Progenitor cell of endocrine pancreas (in vitro differentiated cells): ENCODE measurements at places on chromosomes 7 and 10. TPM values are rescaled to one million over a fixed set of nuclear protein-coding genes. Genes with fewer than 3 reads are reported as not detected.

GRCh38 chr10:57262892-57263291, 901.8 kb upstream of the ZWINT start:
- no peak for DNase-seq

DNA sequence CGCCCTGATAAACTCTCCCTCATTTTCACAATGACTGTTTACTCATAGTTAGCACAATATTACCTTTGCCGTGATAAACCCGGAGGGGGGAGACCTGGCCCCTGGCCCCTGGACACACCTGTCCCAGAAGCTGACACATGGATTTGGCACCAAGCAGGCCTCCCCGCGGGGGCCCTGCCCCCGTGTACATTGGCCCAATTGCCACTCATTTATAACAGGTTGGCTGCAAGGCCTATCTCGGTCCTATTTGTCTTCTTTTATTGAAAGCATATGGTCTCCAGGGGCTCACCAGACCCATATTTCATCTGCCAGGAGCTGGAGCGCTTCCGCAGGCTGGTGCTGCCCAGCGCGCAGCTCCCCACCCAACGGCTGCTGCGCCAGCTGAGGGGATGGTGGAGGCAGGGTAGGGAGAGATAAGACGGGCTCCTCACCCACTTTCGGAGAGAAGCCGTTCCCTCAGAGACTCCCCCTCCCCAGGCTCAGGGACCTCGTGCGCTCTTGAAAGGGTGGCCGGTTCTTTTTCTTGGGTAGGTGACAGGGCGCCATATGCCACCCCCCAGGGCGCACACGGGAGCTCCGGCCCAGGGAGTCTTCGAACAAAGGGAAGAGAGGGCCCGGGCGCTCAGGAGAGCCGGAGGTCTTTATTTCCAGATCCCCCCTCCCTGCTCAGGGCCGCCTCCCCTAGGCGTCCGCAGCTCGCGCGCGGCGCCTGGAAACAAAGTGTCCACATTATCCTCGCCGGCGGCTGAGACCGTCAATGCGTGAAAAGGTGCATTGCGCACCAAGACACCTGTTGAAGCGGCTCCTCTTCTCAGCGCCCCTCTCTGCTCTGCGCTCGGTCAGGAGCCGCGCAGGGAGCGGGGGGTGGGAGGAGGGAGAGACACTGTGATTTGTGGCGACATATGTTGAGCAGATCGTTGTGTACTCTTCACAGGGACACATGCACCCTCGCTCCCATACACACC, 4.3 kb upstream of the NEUROG3 start:
- no peak for DNase-seq

DNA sequence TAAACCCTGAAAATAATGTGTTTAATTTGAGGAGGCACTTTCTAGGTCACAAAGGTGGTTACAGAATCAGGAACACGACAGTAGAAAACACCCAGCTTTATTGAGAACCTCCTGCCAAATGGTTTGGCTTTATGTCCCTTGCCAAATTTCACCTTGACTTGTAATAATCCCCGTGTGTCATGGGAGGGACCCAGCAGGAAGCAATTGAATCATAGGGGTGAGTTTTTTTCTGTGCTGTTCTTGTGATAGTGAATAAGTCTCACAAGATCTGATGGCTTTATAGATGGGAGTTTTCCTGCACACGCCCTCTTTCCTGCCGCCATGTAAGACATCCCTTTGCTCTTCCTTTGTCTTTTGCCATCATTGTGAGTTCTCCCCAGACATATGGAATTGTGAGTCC, 193.8 kb upstream of the KLF6 start:
- DNase-seq: no peak

The GSTO2 gene
- total RNA-seq: 9.6 and 9.8 TPM in 2 replicates

The SKIDA1 gene
- 13.6 and 15.3 TPM in 2 replicates for total RNA-seq

The ABCA13 gene
- 0.07 and 0.12 TPM in 2 replicates for total RNA-seq

The CEP55 gene
- 9.1 and 10.5 TPM in 2 replicates for total RNA-seq

The TAS2R41 gene
- not detected in 2 replicates for total RNA-seq

DNA sequence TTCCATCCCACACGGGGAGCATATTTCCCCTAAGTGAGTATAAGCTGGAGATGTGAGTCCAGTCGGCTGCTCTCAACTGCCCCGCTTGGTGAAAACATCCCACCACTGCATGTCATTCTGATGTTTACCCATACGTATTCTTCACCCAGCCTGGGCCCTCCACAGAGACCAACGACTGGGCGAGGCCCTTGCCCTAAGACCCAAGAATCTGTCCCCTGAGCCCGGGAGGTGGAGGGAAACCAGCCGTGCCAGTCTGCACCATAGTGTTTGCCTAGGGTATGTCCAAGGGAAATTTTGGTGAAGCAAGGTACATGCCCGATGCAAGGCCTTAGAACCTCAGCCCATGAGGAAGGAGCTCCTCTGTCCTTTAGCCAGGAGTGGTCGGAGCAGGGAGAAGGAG, 67.9 kb downstream of the RGS10 start:
- no peak for DNase-seq

The TNS3 gene
- 117 and 120 TPM in 2 replicates for total RNA-seq

The LHFPL3 gene
- total RNA-seq: not detected in 2 replicates

- no peak for DNase-seq
Observed at GRCh38 chr7:140519007-140519399, 39.7 kb upstream of the MKRN1 start.

DNA sequence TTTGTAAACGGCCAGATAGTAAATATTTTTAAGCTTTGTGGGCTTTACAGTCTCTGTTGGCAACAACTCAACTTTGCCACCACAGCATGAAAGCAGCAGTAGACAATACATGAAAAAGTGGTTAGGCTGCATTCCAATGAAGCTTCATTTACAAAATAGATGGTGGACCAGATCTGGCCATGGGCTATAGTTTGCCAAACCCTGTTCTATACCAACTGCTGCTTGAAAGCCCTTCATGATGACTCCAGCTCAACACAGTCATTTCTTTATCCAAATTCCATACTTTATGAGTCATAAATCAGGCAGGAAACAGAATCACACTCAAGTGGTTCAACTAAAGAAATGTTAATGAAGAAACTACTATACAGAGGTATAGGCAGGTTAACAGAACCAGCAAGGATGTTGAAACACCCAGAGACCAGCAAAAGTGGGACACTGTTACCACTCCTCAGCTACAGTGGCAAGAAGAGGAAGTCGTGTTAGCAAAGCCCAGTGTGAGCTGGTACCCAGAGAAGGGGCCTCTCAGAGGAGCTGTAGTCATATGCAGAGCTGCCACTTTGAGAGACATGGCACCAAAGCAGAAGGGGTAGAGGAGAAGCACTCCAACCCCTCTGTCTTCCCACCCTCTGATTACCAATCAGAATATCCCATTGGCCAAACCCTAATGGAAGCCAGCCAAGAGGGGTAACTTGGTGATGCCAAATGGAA, 72.5 kb downstream of the PRLHR start:
- DNase-seq: no peak

- no peak for DNase-seq
Observed at GRCh38 chr7:25187932-25188331, 40.4 kb downstream of the NPVF start.

DNA sequence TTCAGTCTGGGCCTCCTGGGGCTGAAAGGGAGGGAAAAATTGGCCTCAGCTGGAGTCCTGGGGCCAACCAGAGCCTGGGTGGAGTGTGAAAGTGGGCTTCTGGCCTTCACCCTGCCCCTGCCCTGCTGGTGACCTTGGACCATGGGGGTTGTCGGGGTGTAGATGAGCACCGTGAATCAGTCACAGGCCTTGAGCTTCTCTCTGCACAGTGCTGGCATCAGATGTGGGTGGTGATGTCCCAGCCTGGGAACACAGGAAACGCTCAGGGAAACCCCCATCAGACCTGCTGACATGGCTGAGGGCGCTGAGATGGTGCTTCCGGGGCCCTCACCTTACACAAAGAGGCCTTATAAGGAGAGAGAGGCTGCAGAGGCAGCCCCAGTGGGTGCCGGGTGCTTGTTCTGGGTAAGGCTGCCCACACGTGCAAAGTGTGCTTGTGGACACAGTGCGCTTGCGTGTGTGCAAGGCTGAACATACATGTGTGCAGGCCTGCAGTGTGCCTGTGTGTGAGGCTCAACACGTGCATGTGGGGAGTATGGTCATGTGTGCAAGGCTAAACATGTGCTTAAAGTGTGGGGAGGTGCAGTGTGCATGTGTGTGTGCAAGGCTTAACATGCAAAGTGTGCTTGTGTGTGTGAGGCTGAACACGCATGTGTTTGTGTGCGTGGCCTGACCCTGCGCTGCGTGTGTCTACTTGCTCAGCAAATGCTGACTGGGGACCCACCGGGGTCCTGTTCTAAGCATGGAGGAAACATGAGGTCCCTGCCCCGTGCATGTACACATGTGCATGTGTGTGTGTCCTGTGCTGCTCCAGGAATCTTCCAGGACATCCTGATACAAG, 6.5 kb downstream of the ARPC1B start:
- DNase-seq: no peak

DNA sequence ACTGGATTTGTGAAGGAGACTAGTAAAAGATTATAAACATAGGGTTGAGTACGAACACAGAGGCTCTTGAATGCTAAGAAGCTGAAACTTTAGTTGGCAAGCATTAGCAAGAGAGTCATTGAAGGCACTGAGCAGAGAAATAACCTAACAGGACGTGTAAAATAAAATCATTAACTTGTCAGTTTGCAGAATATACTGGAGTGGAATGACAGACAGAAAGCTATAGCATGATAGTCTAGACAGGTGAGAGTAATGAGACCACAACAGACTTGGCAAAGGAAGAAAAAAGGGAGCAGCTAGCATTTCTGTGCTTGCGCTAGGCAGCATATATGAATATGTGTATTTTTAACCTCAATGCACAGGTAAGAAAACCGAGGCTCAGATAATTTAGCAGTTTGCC, 30.8 kb downstream of the MINDY3 start:
- no peak for DNase-seq

DNA sequence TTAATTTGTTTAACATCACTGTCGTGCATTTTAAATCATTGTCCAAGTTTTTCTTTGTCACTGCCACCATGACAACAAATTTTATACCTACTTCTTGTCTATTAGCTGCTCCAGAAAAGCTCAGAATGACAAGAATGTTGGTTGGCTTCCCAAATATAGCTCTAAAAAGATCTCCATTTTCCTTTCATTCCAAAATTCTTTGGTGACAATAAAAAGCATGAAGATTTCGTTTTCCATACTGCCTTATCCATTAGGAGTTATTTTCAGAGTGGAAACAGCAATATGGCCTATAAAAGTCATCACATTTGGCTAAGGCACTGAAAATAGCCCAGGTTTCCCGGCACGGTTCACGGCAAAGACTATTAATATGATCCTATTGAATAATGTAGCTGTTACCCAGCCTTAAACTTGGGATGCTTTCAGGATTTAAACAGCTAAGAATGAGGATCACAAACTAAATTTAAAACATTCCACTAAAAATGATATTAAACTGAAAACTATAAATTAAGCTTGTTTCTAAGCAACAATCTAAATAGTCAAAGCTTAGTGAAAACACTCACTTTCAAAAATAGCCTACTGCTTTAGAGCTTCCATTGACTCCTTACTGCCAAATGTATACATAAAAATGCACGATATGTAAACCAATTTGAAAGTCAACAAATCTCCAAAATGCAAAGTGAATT, 2.7 kb downstream of the CTTNBP2 start:
- no peak for DNase-seq

- no peak for DNase-seq
Observed at GRCh38 chr7:118590107-118590506, 365.6 kb downstream of the ANKRD7 start.

GRCh38 chr7:8386926-8387550, 46.4 kb upstream of the NXPH1 start:
- no peak for DNase-seq

- DNase-seq: no peak
Observed at GRCh38 chr7:3188946-3189345, 112.1 kb upstream of the SDK1 start.

The NUDT13 gene
- 3.7 and 3.8 TPM in 2 replicates for total RNA-seq

The OPALIN gene
- total RNA-seq: not detected in 2 replicates
